ENCODE measurements at places on chromosomes 3 and 15. TPM values are rescaled to one million over a fixed set of nuclear protein-coding genes. Genes with fewer than 3 reads are reported as not detected.
A peak's percentile ranks its signal among the peaks of the same experiment; 100 is the strongest.

DNA sequence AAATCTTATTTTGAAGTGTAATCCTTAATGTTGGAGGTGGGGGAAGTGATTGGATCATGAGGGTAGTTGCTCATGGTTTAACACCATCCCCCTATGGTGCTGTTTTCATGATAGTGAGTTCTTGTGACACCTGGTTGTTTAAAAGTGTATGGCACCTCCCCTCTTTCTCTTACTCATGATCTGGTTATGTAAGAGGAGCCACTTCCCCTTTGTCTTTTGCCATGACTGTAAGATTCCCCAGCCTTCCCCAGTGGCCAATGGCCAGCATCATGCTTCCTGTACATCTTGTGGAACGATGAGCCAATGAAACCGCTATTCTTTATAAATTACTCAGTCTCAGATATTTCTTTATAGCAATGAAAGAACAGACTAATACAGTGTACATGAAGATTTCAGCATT, 39.8 kb upstream of the GMNC start:
- no peak for DNase-seq

DNA sequence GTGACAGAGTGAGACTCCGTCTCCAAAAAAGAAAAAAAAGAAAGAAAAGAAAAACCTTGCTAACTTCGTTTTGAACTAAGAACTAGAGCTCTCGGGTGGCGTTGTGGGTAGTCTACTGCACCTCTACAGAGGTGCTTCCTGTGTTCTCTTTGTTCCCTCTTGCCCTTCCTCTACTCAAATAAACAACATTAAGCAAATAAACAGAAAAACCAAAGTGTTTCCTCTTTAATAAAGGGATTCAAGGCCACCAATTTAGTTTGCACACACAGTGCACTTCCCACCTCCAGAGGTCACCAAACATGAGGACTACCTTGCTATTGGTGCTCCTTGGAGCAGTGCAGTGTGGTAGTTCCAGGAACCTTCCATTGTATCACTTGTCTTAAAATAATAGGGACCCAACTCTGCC, 354.2 kb upstream of the TBL1XR1 start:
- no peak for DNase-seq

DNA sequence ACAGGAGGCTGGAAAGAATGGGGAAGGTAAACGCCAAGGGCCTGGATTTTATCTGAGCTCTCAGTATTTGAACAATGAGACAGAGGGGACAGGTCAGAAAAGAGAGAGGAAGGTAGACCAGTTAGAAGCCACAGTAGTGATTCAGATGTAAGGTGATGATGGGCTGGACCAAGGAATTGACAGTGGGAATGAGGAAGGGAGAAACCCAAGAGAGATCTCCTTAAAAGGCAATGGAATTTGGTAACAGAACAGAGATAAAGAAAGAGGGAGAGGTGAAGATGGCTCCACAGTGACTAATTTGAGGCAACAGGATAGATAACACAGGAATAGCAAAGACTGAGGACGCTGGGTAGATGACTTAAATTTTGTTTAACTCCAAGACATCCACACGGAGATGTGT, 11.4 kb upstream of the HEG1 start:
- DNase-seq = no peak

DNA sequence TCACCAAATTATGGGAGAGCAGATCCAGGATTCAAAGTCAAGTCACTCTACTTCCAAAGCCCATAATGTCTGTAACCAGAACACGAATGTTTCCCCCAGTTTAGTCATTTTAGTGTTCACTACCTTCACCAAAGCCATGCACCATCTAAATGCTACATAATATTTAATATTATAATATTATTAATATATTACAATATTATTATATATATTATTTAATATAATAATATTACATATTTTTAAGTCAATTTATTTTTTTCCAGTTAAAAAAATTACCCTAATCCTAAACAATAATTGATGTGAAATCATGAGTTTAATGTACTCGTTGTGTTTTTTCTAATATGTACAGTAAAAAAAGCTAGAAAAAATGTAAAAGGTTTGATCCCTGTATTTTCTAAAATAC, 276.6 kb upstream of the TBL1XR1 start:
- DNase-seq = no peak

- no peak for DNase-seq
Observed at GRCh38 chr3:156474560-156475389, 80.1 kb downstream of the SSR3 start.

DNA sequence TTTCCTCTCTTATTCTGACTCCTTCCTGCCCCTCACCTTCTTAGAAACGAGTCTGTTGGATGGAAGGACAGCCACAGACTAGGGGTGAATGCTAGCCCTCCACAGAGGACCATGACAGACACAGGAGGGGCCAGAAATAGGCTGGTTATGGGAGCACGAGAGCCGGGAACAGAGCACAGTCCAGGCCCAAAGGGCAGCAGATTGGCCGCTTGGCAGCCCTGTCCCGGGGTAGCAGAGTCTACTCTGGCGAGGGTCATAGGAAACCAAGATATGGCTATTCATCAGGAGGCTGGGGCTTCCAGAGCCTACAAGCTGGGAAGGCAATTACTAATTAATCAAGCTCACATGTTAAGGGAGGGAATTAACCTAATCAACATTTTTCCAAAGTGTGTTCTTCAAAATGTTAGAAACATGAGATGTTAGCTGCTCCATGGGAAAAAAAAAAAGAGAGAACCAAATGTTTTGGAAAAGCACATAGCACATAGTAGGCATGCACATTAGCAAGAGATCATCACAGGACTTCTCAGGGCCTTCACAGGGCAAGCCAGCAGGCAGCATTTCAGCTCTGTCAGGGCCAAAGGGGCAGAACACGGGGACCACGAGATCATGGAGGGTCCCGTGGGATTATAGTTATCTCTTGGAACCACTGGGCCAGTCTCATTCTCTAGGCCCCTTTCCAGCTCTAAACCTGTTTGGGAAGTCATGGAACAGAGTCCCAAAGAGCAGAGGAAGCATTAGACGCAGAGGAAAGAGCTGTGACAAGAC, 13.3 kb downstream of the SEMA3G start:
- no peak for DNase-seq

DNA sequence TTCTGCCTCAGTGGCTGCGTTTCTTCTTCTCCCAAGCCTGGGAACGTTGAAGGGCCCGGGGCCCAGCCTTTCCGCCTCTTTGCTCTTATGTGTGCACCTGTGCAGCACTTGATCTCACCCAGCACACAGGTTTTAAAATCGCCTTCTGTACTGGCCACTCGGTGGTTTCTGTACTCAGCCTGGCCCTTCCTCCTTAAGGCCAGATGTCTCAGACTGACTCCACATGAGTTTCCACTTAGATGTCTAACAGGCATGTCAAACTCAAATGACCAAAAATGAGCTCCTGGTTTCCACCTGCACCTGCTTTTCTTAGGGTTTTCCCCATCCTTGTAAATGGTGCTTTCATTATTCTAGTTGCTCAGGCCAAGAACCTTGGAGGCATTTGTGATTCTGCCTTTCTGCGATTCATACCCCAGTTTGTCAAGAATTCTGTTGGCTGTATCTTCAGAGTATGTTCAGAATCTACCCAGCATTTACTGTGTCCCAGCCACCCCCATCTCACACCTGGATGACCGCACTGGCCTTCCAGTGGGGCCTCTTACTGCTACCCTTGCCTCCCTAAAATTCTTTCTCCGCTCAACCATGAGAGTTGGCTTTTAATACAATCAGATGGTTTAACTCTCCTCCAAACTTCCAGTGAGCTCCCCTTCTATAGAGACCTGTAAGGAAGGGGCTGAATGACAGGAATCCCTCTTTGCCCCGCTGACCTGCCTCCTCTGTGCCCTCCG, 2.2 kb upstream of the TRAK1 start:
- no peak for DNase-seq

- no peak for DNase-seq
Observed at GRCh38 chr3:106124818-106125217, 256.0 kb upstream of the CBLB start.

DNA sequence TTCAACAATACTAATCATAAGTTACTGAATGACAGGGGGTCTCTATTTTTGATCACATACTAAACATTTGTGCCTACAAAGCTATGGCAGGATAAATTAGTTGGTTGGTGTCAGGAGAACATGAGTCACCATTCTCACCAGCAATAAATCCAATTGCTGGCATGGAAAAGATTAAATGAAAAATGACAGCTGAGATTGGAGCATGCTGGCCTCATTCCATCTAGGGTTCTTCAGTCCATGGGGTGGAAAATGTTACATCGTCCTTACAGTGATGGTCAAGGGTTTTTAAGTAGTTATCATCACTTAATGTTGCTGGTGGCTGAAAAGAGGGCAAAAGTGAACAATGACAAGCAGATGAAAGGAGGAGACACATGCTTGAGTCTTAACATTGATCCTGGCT, 180.1 kb upstream of the BCL6 start:
- DNase-seq = no peak

DNA sequence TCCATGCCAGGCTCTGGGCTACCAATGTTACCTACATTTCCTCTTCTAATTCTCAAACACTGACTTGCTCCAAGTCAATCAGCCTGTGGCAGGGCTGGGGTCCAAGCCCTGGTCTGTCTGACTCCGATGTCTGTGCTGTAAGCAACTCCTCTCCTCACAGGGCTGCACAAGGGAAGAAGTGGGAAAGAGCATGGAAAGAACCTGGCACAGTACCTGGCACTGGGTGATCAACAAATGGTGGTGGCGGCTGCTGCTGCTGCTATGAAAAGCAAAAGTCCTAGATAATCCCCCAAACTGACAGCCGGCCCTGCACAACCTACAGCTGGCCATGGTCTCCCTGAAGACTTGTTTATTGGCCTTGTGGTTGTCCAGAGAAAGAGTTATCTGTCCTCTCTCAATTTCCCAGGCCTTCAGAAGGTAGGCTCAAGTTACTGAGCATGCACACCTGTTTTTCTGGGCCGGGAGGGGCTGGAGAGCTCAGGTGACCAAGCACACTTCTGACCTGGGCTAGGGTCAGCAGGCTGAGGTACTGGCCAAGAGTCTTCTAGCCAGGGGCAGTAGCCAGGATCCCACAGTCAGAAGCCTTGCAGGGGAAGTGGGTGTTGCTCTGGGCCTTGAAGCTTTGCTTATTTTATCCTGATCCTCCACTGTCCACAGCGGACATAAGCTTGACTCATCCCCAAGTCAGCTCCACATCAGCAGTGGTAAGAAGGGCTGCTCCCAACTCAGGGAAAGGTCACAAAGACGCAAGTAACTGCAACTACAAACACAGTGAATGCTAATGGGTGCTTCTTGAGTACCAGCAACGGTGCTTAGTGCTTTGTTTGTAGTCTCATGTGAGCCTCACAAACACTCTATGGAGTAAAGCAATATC, 35.3 kb upstream of the KY start:
- no peak for DNase-seq

GRCh38 chr15:67738056-67738455, 87.3 kb upstream of the SKOR1 start:
- no peak for DNase-seq

DNA sequence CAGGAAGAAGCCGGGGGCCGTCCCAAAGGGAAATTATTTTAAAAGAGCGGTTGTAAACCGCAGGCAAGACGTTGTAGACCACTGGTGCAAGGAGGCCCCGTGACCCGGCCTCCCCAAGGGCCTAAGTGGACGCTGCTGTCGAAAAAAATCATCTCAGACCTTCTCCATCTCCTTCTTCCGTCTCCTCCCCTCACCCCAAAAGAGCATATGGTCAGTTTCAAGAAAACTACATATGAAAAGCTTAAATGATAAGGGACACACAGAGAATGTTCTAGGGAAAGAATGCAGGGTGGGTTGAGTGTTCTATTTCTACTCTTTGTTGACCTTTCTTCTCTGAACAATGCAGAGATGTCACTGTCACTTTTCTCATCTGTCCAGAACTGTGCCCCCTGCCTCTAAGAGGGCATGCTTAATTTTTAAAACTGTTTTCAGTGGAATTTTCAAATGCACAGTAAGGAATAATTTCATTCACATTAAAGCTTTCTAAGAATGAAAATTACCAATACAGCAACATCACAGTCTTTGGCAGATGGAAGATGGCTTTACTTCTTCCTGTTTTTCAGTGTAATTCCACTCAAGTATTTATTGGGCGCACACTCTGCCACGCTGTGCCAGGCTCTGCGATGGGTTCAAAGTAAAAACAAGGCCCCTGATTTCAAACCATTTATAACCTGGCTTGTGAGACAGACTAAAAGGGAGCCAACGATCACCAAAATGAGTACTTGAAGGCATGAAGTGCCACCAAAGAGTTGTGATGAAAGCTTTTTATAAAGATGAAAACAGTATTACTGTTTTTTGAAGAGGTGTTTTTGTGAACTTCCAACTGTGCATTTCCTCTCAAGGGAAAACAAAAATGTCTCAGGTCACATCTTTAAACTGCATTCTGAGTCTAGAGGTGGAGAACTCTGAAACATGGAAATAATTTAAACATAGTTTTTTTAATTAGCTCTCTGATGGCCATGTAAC, 891 bp upstream of the TOP2B start:
- no peak for DNase-seq

- DNase-seq = no peak
Observed at GRCh38 chr3:52846432-52846965, 11.7 kb upstream of the MUSTN1 start.

DNA sequence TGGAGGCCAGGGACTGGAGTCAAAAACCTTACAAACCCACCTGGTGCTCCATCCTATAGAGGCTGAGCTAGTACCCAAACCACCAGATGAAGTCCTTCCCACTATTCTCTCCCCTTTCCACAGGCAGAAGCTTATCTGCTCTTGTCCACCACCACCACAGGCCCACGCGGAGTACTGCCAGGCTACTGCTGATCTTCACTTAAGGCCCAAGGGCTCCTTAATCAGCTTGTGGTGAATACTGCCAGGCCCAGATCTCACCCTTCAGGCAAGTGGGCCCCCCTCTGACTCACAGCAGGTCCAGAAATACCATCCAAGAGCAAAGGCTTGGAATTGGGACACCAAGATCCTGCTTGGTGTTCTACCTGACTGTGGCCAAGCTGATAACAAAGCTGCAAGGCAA, 598.1 kb upstream of the CBLB start:
- no peak for DNase-seq

DNA sequence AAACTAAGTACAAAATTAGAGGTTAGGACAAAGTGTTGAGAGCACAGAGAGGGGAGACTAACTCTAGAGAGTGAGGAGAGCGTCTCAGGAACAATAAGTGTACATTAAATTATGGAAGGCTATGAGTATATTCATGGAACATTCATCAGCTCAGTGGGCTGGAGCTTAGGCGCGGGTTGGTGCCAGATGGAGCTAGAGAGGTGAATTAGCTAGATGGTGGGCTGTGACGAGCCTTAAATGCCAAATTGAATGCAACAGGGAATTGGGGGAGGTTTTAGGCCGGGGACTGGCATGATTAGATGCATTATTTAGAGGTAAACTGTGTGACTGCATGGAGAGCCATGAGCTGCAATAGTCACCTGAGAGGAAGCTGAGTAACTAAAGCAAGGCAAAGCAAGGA, 97.1 kb downstream of the TMEM108 start:
- no peak for DNase-seq

DNA sequence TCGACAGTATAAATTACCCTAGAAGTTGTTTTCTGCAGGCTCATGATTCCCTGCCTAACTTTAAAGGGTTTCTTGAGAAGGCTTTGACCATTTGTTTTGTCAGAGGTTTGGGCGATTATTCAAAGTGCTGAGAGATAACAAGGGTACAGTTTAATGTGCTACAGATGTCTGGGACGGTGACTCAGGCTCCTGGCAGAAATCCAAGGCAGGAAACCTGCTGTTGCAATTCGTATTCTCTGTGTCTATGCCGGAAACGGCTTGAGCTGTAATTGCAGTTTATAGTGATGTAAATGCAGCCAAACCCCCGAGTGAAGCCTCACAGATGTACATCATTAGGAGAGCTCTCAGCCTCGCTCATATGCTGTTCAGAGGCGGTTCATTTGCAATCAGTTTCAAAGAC, 65.6 kb downstream of the SYNPR start:
- peak; percentile 66 for DNase-seq

The APBA2 gene
- total RNA-seq = 108 TPM

The ECT2 gene
- 12.6 TPM for total RNA-seq

The ESYT3 gene
- 0.31 TPM for total RNA-seq

The PLA2G4E gene
- not detected for total RNA-seq

The GPR171 gene
- total RNA-seq = not detected

The WWTR1 gene
- 8.0 TPM for total RNA-seq
